ENCODE measurements at places on chromosomes 2 and 18.

DNA sequence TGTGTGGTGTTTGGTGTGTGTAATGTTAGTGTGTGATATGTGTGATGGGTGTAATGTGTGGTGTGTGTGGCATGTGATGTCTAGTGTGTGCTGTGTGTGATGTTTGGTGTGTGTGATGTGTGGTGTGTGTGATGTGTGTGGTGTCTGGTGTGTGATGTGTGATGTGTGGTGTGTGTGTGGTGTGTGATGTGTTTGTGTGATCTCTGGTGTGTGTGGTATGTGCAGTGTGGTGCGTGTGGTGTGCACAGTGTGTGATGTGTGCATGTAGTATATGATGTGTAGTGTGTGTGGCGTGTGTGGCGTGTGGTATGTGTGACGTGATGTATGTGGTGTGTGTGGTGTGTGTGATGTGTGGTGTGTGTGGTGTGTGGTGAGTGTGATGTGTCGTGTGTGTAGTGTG, 150.3 kb downstream of the TMEM18 start:
- no peak for DNase-seq

DNA sequence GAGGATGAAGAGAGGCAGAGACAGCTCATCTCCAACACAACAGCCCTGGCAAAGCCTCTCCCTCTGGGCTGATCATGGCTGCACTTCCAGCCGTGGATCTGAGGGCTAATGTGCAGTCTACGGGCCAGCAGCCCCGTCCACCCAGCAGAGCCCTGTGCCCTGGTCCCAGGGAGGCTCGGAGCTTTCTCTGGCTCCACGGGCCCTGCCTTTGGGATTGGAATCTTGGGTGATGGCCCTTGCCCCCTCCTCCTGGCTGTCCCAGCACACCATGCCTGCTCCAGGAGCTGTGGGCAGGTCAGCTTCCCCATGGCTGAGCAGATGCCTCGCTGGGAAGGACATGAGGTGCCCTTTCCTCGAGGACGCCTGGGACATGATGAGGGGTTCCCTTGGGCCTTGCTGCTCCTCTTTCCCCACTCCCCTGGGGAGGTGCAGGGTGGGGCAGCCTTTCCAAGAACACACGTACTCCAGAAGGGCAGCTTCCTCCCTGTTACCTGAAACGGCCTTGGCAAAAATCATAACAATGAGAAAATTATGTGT, 66.9 kb downstream of the C18orf63 start:
- DNase-seq, result no peak

- peak; percentile 92 for DNase-seq
Observed at GRCh38 chr2:68441179-68441993, 25.7 kb downstream of the FBXO48 start.

DNA sequence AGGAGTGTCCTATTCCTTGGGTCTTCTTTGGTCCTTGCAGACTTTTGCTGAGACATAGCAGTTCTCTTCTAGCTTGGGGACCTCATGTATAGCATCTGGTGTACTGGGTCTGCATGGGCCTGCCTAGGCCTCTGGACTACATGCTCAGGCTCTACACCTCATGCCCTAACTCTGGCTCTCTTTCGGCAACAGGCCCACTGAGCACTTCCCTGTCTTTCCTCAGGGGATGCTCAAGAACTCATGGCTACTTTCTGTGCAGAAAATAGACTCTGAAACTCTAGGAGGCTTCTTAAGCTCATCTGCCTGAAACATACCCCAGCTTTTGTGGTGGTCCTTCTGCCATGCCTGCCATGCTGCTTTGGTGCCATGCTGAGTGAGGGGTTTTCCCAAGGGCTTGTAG, 21.5 kb upstream of the CPS1 start:
- no peak for DNase-seq

- no peak for DNase-seq
Observed at GRCh38 chr2:120963997-120964705, 228.5 kb downstream of the GLI2 start.

- no peak for DNase-seq
Observed at GRCh38 chr2:64626146-64626809, 27.4 kb downstream of the SERTAD2 start.
